Endodermal cell (in vitro differentiated cells): ENCODE measurements at places on chromosomes 13 and 19. TPM values are rescaled to one million over a fixed set of nuclear protein-coding genes. Genes with fewer than 3 reads are reported as not detected.

DNA sequence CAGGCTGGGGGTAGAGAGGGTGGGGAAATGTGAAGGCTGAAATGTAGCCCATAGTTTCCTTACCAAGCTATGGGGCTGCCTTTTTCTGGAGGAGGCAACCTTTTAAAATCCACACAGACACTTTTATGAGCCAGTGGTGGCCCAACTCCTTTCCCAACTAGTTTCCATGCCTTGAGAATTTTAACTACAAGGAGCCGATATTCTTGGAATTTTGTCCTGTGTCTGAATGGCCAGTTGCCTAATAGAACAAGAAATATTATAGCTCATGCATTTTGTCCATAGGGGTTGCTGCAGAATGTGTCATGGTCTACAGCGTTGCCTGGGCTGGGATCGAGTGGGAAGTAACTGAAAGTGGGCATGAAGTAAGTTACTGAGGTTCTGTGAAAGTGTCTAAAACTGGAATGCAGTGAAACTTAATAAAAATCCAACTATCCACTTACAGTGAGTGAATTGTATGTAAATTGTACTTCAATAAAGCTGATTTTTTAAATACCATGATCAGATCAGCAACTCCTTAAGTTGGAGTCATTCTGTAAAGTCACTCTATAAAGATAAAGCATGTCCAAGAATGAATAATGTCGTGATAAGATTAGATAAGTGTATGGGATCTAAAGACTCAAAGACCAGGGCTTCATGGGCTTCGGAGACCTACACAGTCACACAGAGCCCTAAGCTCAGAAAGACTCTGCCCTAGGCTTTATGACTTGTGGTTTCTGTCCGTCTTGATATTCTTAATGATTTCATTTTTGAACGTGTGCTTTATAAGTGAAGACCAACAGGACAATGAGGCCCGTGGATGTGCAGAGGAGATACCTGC lies 122.6 kb upstream of the FNDC3A start:
- peaks cover 10% of the 10 kb centered on the region for H3K4me1 ChIP-seq
- H3K4me3 ChIP-seq = no peak overlapping the region
- no peak overlapping the region for H3K27ac ChIP-seq
- H3K36me3 ChIP-seq = no peaks in the 10 kb centered on the region
- H3K27me3 ChIP-seq = no peaks in the 10 kb centered on the region

GRCh38 chr19:5997371-5997770 lies 19.4 kb upstream of the RANBP3 start:
- no peak overlapping the region for H3K27ac ChIP-seq
- H3K4me1 ChIP-seq = no peaks in the 10 kb centered on the region
- H3K27me3 ChIP-seq = no peaks in the 10 kb centered on the region
- peak; percentile 86 for DNase-seq
- no peak overlapping the region for H3K4me3 ChIP-seq

DNA sequence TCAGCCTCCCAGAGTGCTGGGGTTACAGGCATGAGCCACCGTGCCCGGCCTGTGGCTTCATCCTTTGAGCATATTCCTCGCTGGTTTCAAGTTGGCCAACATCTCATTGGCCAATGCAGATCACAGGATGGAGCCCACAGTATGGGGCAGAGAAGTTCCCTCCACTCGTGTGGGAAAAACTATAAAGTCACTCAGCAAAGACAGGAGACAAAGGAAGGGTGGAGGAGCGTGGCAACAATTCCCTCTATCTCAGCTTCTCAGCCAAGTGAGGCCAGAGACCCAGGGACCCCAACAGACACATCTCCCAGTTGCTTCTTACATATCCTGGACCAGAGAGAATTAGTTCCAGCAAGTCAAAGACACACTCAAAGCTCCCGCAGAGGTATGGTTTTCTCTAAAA lies 184.6 kb upstream of the SOX1 start:
- no peaks in the 10 kb centered on the region for H3K4me1 ChIP-seq
- peak; percentile 26 for DNase-seq
- H3K36me3 ChIP-seq = no peaks in the 10 kb centered on the region
- no peak overlapping the region for H3K27ac ChIP-seq
- H3K4me3 ChIP-seq = no peak overlapping the region
- H3K27me3 ChIP-seq = peaks cover 11% of the 10 kb centered on the region

- H3K36me3 ChIP-seq = no peaks in the 10 kb centered on the region
- peak; percentile 28 for DNase-seq
- H3K27ac ChIP-seq = no peak overlapping the region
- H3K4me1 ChIP-seq = peaks cover 10% of the 10 kb centered on the region
Observed at GRCh38 chr13:52832313-52832712, 16.1 kb downstream of the PCDH8 start.

DNA sequence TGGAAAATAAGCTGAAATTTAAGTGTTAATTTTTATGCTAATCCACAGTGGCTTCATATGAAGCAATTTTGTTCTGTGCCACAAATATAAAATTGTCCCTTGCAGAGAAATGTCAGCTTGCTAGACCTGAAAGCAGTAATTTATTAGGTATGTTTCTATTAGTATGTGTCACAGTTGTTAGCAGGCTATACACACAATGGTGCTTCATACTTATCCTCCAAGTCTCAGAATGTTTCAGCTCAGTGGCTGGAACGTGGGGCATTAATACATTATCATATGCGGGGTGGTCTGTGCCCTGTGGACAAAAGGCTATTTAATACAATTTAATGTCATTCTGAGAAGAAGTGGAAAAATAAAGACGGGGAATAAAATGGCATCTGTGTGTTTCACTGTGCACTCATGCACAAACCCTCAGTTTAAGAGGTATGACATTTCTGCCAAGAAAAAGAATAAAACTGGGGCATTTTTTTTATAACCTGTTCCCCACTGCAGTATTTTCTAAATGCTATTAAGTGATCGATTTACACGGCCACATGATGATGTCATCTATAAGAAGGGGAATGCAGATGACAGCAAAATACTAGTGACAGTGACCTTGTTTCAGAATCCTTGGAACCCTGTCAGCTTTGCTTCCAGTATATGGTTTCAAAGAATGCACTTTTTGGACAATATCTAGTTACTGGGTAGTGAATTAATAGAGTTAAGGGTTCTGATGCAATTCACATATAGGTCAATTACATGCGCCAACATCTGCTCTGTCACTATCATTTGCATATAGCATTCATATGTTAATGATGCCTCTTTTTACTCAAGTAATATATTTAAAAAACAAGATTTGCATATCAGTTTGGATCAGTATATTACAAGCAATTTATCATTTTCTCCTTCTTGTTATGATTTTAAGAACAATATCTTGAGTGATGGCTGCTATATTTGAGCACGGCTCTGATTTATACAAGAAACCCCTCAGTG lies 21.2 kb upstream of the ZNF536 start:
- H3K36me3 ChIP-seq = no peaks in the 10 kb centered on the region
- H3K27me3 ChIP-seq = peaks cover 6% of the 10 kb centered on the region
- H3K27ac ChIP-seq = no peak overlapping the region
- DNase-seq = no peak
- no peaks in the 10 kb centered on the region for H3K4me1 ChIP-seq

DNA sequence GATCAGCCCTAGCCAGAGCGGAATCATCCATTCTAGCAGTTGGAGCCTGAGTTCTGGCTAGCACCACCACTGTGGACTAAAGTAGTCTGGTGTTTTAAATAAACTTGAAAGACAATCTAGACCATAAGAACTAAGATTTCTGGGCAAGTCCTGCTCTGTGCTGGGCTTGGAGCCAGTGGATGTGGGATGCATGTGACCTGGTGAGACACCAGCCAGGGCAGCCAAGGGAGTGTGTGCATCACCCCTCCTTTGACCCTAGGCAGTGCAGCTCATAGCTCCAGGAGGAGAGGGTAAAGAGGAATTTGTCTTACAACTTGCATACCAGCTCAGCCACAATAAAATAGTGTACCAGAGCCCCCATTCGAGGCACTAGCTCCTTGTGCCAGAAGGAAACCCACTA lies 21.0 kb downstream of the ITGBL1 start:
- no peaks in the 10 kb centered on the region for H3K4me1 ChIP-seq
- DNase-seq = no peak
- no peak overlapping the region for H3K27ac ChIP-seq
- H3K27me3 ChIP-seq = no peaks in the 10 kb centered on the region
- H3K4me3 ChIP-seq = no peak overlapping the region

The NLRP7 gene
- 1.0 and 1.1 TPM in 2 replicates for total RNA-seq

DNA sequence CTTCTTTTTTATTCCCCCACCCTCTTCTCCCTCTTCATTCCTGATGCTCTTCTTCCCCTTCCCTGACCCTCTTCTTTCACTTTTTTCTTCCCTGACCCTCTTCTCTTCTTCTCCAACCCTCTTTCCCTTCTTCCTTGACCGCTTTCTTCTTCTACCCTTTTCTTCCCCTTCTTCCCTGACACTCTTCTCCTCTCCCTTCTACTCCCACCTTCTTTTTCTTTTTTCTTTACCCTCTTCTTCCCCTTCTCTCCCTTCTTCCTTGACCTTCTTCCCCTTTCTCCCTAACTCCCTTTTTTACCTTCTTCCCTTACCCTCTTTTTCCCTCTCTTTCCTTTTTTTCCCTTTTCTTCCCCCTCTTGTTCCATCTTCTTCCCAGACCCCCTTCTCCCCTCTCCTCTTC lies 931.3 kb downstream of the UQCRFS1 start:
- H3K4me3 ChIP-seq = no peak overlapping the region
- no peak overlapping the region for H3K27ac ChIP-seq
- H3K27me3 ChIP-seq = peaks cover 6% of the 10 kb centered on the region
- H3K4me1 ChIP-seq = no peaks in the 10 kb centered on the region
- no peak for DNase-seq
- no peaks in the 10 kb centered on the region for H3K36me3 ChIP-seq

- H3K27me3 ChIP-seq = peaks cover 19% of the 10 kb centered on the region
- no peaks in the 10 kb centered on the region for H3K36me3 ChIP-seq
- peak; percentile 97 for DNase-seq
Observed at GRCh38 chr19:5805462-5806132, 730 bp downstream of the NRTN start.
